Stimulated activated CD4-positive, alpha-beta T cell treated with anti-CD3 and anti-CD28 coated beads, Interleukin-15, amount 100 ng/mL, for 48 hours (primary cell): ENCODE measurements at places on chromosomes 5 and 9.

GRCh38 chr5:135129307-135129706, 95.3 kb upstream of the PITX1 start:
- peak; percentile 7 for DNase-seq

DNA sequence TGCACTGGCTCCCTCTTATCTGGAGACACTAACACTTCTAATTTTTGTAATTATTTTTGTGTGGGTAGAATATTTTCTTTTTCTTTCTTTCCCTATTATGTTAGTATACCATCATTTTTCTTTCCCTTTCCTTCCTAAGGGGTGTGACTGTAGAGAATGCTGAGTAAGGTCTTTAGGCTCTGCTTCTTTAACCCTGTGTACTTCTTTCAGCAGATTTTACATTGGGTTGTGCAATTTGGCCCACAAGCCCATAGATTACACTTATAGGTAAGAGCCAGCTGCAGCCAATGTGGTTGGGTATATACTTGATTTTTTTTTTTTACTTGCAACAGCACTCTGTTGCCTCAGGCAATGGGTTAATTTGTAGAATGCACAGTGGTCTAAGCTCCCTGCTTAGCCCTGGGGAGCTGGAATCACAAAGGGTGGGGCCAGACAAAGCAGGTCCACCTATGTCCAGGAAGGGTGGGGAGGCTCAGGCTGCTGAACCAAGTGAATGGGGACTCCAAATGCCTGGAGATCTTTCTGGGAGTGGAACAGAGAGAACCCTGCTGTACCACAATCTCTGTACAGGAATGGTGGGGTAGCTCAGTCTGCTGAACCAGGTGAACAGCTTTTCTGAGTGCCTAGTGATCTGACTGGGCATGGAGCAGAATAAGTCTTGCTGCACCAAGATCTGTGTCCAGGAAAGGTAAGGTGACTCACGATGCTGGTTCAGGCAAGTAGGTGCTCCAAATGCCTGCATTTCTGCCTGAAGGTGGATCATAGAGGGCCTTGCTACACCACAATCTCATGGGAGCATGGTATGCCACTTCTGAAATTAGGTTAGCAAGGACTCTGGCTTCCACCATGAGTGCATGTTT, 64.9 kb downstream of the SLC25A46 start:
- DNase-seq = no peak

- peak; percentile 59 for DNase-seq
Measured at GRCh38 chr5:43396762-43397304, 15.4 kb downstream of the CCL28 start.

DNA sequence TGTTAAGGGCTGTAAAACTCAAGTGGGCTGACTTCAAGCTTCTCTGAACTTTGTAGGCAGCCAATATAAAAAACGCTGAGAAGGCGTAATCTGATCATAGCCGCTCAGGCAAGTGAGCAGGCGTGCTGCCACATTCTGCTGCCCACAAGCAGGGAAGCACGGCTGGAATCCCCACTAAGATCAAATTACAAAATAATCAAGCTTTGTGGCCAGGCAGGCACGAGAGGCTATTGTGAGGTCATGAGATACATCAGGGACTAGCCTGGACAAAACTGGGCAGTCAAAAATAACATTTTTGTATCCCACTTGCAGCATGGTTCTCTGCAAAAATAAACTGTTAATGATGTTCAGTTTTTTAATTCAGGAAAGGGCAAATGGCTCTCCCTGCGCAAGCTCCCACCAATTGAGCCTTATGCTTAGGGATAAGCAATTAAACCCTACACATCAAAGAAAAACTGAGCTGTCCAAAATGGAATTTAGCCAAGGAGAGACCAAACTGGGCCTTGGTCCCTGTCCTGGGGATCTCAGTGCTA, 64.0 kb downstream of the POU5F2 start:
- no peak for DNase-seq

GRCh38 chr9:71734950-71735349, 33.4 kb downstream of the CEMIP2 start:
- DNase-seq = no peak

- no peak for DNase-seq
Measured at GRCh38 chr9:91059713-91060112, 258.1 kb downstream of the SYK start.

DNA sequence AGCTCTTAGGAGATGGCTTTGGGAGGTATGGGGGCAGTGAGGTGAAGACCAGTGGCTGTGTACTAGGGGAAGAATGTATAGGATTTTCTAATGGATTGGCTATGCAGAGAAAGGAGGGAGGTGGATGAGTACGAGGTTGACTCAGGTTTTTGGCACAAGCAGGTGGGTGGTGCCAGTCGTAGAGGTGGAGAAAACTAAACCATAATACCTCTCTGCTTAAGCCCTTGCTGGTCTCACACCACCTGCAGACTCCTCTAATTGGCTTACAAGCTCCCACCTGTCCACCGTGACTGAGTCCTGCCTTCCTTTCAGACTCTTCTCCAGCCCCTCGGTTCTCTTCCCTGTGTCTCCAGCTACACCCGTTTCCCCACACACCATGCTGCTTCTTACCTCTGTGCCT, 521.7 kb upstream of the CLINT1 start:
- no peak for DNase-seq

GRCh38 chr5:10018201-10019069, 231.3 kb downstream of the ATPSCKMT start:
- no peak for DNase-seq

- DNase-seq = no peak
Measured at GRCh38 chr5:171541341-171541776, 121.9 kb downstream of the FGF18 start.

GRCh38 chr5:127227881-127228280, 62.7 kb upstream of the MEGF10 start:
- DNase-seq = no peak

DNA sequence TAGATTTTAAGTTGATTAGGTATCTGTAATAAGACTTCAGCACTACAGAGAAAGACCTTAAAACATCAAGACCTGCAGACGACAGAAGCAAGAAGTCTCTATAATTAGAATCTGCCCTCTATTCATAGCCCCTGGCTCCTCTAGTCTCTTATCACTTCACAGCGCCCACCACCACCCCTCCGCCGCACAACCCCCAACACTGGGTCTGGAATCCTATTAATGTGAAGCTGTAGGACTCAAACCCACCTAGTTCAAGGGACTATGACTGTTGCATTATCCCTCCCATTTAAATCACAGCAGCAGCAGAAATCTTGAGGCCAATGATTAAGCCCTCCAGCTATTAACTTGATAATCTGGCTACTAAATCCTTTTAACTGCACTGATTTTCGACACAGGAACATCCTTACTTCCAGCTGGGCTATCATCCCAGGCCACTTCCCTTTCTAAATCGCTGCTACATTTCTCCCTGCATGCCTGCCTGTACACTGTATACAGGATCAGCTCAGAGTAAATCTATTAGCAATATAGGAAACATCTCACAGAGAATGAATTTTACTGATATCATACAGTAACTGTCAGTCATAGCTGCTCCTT, 159.5 kb upstream of the GRAMD2B start:
- no peak for DNase-seq

DNA sequence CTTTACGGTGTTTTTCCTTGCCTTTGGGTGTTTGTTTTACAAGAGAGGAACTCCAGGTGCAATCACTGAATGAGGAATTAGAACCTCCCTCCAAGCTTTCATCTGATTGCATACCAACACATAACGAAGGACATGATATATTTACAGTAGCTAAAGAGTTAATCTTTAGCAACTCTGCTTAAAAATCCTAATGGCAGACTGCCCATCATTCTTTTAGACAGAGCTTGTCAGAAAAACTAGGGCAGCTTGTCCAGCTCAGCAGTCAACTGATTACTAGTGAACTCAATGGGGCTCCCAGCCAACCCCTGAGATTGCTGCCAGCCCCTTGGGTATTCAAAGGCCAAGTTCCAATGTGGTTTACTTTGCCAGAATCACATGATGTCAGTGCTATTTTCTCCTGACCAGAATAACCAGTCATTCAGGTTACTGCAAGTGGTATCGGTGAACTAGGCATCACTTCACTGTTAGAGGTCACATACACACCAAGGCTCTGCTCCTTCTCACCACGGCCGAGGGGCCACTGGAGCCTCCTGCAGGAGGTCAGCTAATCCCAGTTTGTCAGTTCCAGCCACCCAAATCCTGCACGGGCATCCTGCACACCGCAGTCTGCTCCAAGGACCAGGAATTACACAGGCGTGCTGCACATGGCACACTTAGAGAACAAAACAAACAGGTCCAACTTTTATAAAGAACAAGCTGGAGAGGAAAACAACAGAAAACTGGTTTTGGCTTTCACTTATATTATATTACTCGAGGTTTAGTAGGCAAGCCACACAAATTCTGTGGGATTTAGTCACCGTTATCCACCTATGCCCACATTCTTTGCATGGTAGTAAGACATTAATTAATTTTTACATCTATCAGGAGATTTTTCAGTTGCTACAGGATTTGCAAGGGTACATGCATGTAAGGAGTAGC, 62.5 kb downstream of the NFIB start:
- no peak for DNase-seq

GRCh38 chr9:36092509-36093215, 43.9 kb upstream of the GLIPR2 start:
- DNase-seq = peak; percentile 27

DNA sequence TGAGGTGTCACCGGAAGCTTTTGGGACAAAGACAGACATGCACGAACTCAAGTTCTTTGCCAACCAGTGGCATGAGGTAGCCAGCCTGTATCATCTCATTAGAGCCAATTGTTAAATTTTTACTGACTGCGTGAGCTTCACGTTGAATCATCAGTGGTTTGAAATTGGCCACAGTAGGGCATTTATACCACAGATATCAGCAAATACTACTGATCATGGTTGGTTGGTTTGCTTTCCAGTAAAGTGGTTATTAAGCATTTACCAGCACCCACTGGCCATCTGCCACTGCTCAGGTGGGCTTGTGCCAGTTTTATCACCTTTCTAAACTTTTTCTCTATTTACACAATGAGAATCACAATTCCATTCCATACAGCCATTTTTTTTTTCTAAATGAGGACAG, 28.4 kb upstream of the SHC3 start:
- no peak for DNase-seq

DNA sequence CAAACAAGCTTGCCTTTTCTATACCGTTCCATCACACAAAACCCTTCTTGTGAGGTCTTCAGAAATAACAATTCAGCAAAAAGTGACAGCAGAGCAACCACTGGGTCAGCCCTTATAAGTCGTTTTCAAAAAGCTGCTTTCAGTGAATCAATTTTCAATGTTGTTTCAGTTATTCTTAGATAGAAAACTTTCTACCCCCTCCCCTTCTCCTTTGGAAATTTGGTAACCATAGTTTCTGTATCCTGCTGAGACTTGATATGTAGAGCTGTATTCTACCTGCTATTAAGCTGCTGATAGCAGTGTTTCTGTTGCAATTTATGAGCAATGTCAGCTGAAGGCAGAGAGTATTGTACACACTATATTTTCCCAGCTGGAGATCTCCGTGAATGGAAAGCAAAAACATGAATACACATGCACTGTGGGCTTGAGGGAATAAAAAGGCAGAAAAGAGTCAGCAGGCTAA, 75.7 kb downstream of the ZNF608 start:
- no peak for DNase-seq

DNA sequence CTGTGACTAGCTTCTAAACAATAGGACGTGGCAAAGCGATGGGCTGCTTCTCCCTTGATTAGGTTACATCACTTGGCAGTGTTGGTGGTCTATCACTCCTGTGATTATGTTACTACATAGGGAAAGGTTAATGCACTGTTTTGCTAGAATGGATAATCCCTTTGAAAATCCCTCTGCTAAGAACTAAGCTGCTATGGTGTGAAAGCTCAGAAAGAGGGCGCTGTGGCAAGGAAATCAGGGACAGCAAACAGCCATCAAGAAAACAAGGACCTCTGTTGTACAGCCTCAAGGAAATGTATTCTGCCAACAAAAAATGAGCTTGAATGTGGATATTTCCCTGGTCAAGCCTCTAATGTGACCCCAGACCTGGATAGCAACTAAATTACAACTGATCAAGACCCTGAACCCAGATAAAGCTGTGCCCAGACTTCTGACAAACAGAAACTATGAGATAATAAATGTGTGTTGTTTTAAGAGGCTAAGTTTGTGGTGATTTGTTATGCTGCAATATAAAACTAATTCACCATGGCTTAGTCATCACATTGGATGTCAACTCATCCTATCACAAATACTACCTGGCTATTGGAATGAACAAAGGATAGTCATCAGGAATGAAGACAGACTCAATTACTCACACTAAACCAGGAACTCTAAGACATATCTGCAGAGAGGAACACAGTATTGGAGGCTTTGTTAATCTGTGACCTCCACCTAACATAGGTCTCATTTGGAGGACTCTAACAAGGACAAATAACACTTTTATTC, 1215.9 kb downstream of the EFNA5 start:
- DNase-seq = no peak

DNA sequence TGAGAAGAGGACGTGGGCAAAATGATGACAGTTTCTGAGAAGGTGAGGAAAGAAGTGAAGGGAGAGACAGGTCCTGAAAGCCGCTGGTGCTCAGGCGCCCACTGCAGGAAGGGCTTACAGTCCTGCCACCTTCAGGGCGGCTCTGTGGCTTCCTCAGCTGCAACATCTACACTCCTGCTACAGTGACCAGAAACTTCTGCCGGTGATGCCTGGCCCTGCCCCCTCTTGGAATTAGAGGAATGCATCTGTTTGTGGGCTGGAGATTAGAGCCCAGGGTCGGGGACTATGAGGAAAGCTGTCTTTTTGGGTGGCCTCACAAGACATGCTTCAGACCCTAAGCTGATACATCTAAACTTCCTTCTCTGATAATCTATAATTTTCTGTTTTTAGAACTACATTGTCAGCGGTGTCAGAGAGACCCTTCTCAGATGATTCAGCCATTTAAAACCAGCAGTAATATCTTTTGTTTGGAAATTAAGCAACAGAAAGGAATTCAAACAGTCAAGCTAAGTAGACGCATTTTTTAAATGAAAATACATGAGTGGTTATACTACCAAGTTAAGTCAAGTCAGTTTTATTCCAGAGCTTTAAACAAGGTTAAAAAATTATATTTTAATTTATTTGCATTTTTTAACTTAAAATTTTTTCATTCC, 30.4 kb downstream of the PRDM6 start:
- no peak for DNase-seq

GRCh38 chr5:111954516-111955395, 197.8 kb upstream of the NREP start:
- no peak for DNase-seq

DNA sequence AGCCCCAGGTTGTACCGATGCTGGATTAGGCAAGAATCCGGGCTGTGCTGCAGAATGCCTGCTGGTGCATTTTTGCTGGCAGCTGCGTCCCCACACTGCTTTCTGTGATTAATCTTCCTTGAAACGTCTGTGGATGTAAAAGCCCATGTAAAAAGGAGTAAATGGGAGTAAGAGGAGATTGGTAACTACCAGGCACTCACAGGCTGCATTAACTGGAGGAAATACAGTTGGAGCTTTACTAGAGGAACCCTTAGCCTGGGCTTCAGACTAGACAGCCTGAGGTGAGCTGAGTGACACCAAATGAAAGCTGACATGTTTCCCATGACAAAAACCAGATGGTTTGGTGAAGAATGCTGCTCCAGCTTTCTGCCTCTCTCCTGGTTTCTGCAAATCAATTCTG, 190.4 kb upstream of the GAS1 start:
- no peak for DNase-seq

GRCh38 chr5:152638996-152639552, 234.0 kb upstream of the NMUR2 start:
- no peak for DNase-seq
